ENCODE measurements at places on chromosomes 12 and 14.

DNA sequence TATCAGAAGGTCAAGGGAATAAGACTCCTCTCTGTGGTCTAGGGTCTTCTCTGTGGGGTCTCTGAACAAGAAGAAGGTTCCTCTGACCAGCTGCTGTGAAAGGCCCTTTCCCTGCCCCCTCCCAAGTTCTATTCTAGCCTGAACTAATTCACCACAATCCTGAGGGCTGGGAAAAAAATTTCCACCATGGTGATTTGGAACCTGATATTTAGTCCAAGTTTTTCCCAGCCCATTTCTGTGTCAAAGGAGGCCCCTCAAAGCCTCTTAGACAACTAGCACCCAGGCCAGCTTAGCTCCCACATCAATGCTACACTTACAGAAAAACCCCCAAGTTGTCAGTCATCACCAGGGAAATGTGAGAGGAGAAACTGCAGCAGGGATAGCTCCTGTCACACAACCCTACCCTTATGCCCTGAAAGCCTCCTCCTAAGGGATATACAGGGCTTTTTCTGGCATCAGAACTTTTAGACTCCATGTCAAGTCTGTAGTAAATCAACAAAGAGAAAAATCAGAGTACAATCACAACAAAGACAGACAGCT lies 4.5 kb downstream of the FMNL3 start:
- DNase-seq = no peak

DNA sequence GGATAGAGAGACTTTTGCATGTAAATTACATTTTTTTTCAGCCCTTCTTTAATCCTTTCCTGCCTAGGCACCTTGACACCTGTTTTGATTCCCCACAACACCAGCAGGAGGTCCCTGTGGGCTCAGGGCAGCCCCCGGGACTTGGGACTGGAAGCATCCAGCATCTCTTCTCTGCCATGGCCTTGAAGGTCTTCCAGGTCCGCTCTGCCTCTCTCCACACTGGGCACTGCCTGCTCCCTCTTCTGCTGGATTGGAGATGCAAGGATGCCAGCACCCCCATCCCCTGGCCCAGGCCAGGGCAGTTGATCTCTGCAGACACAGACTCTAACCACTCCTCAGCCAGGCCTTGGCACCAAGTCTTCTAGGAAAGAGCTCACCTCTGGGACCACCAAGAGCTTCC lies 134.5 kb upstream of the C14orf180 start:
- DNase-seq = no peak

DNA sequence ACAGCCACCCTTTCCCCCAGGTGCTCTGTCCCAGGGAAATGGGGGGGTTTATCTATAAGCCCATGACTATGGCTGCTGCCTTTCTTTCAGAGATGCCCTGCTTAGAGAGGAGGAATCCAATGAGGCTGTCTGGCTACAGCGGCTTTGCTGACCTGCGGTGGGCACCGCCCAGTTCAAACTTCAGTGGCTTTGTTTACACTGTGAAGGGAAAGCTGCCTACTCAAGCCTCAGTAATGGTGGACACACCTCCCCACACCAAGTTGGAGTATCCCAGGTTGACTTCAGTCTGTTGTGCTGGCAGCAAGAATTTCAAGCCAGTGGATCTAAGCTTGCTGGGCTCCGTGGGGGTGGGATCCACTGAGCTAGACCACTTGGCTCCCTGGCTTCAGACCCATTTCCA lies 869.2 kb downstream of the SLC6A15 start:
- no peak for DNase-seq

- DNase-seq = no peak
Measured at GRCh38 chr12:92470608-92471021, 232.2 kb upstream of the PLEKHG7 start.

Measured in stimulated activated CD8-positive, alpha-beta memory T cell treated with anti-CD3 and anti-CD28 coated beads, Interleukin-7, amount 100 ng/mL, for 48 hours (primary cell).